Activated T-helper 1 cell treated with anti-CD3 and anti-CD28 coated beads, Interleukin-12 subunit alpha, Interleukin-12 subunit beta, Interleukin-2, Interleukin-4 antibody, amounts not matched to agents 30 ng/mL and 10 ng/mL and 1 ng/mL, durations not matched to agents 14 hours and 24 hours and 36 hours (primary cell): ENCODE measurements at places on chromosomes 4 and X. TPM values are rescaled to one million over a fixed set of nuclear protein-coding genes. Genes with fewer than 3 reads are reported as not detected.

Gene RASL11B
- 1.6 and 2.3 TPM in 2 replicates for total RNA-seq

Gene PAK3
- 0.03 TPM in 1 of 2 replicates, not detected in the other for total RNA-seq

DNA sequence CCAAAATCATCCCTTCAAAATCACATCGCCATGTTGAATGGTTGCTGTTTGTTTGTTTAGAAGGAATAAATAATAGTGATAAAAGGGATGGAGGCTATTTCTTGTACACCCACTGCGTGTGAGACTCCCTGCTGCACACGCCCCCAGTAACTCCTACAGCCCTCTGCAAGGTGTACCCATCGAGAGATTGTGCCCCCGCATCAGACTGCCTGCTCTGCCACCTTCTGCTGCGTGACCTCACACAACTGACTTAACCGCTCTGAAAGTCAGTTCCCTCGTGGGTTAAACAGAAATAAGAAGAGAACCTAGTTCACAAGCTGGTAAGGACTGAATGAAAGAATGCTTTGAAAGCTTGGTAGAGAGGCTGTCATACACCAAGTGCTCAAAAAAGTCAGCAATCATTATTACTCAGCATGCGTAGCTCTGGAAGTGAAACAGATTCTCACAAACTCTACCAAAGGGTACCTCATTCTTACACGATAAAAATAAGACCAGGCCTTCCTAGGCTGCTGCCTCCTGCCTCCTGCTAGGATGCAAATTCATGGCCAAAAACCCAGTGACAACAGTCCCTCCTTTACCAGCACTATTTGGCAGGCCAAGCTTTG is 147.1 kb downstream of the CPEB2 start:
- H3K4me1 ChIP-seq, result no peaks in the 10 kb centered on the region
- DNase-seq, result no peak
- H3K4me3 ChIP-seq, result no peak overlapping the region
- H3K27me3 ChIP-seq, result peaks cover 3% of the 10 kb centered on the region

DNA sequence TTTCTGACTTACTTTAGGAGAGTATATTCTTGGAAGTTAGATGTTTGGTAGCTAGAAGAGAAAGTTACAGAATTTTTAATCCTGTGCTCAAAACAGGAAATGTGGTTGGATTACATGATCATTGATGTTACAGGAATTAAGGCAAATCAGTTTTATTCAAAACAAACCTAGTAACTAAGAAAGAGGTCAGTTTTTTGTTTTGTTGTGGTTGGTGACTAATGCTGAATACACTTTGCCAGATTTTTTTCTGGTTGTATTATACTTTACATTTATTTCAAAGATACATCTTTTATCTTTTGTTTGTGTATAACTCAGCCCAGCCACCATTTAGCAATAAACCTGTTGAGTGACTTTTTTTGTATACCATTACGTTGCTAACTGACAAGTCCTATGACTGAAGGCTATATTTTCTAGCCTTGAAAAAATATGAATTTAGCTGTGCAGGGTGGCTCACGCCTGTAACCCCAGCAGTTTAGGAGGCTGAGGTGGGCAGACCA is 116.7 kb downstream of the KLHL8 start:
- peak overlapping the region; percentile 19 for H3K4me3 ChIP-seq
- peaks cover 35% of the 10 kb centered on the region for H3K36me3 ChIP-seq
- H3K4me1 ChIP-seq, result peaks cover 19% of the 10 kb centered on the region
- no peak for DNase-seq
- peak overlapping the region; percentile 29 for H3K27ac ChIP-seq
- H3K27me3 ChIP-seq, result no peaks in the 10 kb centered on the region

Gene PABPC5
- total RNA-seq, result not detected in 2 replicates

- H3K36me3 ChIP-seq, result no peaks in the 10 kb centered on the region
- no peak overlapping the region for H3K27ac ChIP-seq
- no peak for DNase-seq
- H3K4me3 ChIP-seq, result no peak overlapping the region
- peaks cover 18% of the 10 kb centered on the region for H3K4me1 ChIP-seq
These were observed 43.7 kb upstream of the GPR78 start for GRCh38 chr4:8536467-8536866.
